Stimulated activated CD8-positive, alpha-beta memory T cell treated with anti-CD3 and anti-CD28 coated beads, Interleukin-12 subunit alpha, Interleukin-12 subunit beta, amount 100 ng/mL, for 4 hours (primary cell): ENCODE measurements at places on chromosomes 12 and 14.

- DNase-seq: no peak
These were observed 11.3 kb downstream of the GCN1 start for GRCh38 chr12:120183211-120183631.

- no peak for DNase-seq
These were observed 18.6 kb upstream of the GALNT8 start for GRCh38 chr12:4701395-4702190.

GRCh38 chr14:67875175-67876006, 55.8 kb downstream of the RAD51B start:
- no peak for DNase-seq

GRCh38 chr12:113931517-113931916, 34.6 kb downstream of the RBM19 start:
- DNase-seq: no peak

- DNase-seq: no peak
These were observed 87.8 kb upstream of the EEA1 start for GRCh38 chr12:93016752-93017350.

GRCh38 chr12:90978117-90978770, 23.3 kb upstream of the CCER1 start:
- DNase-seq: no peak

- no peak for DNase-seq
These were observed 111.9 kb downstream of the EML1 start for GRCh38 chr14:99905121-99905520.
